ENCODE measurements at places on chromosomes 3 and 15.

DNA sequence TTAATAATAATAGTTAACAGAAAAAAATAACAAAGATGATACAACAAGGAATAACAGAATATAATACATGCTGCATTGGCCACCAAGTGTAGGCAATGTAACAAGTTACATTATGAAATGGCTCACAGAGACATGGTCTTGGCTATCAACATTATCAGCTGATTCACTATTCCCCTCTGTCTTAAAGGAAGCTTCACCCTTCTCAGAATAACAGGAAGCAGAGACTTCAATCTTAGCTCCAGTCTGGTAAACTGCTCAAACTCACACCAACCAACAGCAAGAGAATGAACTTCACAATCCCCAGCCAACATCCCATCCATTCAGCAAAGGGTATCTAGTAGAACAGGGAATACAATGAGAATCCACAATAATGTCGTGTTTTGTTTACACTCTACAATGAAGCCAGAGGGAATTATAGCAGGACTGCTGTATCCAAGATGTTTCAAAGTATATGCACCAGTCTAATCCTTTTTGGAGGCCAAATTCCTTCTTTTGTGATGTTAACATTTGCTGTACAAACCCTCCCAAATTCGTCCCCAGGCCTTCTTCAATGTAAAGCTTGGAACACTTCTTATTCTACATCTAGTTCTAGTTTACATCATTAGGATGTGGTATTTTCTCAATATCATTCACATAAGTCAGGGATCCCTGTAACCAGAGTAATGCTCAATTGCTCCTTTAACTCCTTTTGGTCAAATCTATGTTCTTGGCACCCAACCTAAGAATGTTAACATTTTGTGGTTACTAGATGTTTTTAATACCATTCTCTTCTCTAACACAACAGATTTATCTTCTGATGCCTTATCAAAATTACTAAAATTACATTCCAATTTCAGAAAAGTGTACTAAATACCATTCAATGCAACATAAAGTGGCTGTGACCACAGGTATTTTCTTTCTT is 52.4 kb upstream of the CMSS1 start:
- DNase-seq: no peak

DNA sequence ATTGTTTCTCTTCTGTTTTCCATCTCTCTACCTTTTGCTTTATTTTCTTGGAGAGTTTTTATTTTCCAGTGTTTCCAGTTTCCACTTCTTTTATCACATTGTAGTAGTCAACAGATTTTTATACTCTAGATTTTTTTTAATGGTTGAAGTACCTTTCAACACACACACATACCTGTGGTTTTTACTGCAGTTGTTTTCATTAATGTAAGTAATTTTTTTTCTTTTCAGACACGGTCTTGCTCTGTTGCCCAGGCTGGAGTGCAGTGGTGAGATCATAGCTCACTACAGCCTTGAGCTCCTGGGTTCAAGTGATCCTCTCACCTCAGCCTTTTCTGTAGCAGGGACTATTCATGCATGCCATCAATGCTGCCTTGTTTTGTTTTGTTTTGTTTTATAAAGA is 472.5 kb upstream of the SGO1 start:
- no peak for DNase-seq

- no peak for DNase-seq
Observed at GRCh38 chr3:111246967-111247760, 175.5 kb downstream of the NECTIN3 start.

GRCh38 chr15:78571382-78571781 is 6.1 kb downstream of the CHRNA5 start:
- no peak for DNase-seq

- no peak for DNase-seq
Observed at GRCh38 chr15:42020713-42021273, at the start of gene PLA2G4E. PLA2G4E (minus strand) TSS chr15:42021042; CDS start chr15:42021030, 12 bp downstream.

- no peak for DNase-seq
Observed at GRCh38 chr3:72494130-72494529, 354.1 kb downstream of the SHQ1 start.

DNA sequence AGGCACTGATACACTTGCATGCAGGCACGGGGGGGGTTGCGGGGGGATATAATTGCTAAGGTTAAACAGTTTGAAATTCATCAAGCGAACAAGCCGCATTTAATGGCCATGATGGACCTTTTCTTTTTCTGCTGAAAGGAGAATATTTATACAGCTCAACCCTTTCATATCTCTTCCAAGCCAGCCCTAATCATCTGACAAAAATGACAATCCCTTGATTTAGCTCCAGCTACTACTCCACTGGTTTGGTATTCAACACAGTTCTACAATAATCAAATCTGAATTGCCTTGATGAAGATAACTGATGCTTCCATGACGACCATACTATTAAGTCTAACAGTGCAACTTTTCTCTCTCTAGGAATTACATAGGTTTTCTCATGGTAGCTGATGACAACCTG is 374.9 kb downstream of the PLCL2 start:
- no peak for DNase-seq

GRCh38 chr15:50150349-50150748 is 31.3 kb upstream of the ATP8B4 start:
- no peak for DNase-seq

DNA sequence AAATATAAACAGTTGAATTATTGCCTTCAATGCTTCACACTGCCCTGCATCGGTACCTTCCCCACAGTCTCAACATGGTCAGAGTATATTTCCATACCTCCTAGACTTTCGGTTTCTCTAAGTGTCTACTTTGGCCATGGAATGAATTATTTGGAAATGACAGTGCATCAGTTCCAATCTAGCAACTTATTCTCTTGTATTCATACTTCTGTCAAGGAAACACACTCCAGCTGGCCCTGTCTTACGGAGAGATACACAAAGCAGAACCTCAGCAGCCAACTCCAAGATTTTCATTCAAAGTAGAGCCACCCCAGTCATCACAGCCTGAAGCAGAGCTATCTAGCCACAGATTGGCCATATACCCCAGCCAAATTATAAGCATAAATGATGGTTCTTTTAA is 518.4 kb upstream of the UBE2E2 start:
- DNase-seq: no peak

DNA sequence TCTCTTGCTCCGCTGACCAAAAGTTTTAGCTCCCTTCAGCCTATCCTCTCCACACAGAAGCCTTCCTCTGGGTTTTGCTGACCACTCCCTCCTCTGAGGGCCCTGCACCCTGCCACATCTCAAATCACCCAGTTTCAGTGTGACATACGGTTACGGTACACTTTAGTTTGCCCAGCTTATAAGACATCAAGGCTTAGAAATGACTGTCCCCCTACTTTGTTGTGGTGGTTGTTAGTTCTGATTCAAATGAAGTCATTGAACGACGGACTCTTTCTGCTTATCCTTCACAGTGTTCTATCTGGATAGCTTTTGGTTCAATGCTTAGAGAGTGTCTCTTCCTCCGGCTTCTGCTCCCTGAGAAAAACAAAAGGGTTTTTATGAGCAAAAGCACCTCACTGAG is 68.0 kb upstream of the NDUFB4 start:
- no peak for DNase-seq
